ENCODE measurements at places on chromosomes 16 and 17.

DNA sequence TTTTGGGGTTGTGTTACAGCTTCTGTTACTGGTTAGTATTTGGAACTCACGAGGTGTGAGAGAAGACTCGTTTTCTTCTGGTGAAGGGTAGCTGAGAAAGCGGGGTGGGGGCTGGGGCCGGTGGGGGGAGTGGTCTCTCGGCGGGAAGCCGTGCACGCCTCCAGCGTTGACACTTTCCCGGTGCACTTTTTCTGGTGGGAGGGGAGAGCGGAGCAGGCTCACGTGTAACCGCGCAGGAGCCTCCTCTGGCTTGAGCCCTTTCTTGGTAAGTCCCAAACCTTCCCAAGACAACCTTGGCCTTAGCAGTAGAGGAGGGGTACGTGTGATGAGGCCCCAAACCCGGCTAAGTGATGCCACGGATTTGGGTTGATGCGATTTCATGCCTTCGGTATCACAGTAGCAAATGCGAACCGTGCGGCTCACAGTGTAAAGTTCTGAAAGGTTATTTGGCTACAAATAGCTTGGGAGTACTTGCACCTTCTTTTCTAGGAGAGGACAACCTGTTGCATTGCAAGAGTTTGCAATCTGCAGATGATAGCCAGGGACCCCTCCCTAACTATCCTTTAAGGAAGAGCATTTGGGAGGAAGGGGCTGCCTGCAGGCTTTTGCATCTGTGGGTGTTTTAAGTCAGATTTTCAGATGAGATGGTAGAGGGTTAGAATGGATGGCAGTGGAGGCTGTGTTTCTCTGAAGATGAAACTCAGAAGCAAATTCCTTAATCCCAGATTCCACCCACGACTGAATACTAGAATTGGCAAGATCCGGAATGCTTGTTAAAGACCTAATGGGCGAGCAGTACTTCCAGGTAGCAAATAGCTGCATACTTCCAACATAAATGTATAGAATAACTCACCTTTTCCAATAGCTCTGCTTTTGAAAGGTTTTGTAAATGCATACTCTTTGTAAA, 1.5 kb downstream of the HLF start:
- DNase-seq: no peak

DNA sequence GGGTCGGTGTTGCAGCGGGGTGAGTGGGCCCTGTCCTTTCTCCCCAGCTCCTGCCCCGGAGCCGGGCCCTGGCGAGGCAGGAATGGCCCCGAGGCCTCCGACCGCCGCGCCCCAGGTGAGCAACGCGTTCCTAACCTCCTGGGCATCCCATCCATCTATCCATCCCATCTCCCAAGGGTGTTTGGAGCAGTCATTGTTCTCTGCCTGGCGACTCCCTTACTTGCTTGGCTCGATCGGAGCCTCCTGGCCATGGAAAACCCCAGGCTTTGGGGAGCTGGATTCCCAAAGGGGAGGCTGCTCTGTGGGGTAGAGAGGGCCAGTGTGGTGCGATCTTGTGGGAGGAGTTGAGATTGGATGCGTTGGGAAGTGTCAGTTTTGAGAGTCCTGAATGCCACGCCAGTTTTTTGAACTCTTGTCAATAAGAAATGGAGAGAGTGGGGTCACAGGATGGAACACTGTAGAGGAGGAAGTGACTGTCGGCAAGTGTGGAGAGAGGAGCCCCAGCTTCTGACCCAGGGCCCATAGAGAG, 684 bp downstream of the ZFP90 start:
- no peak for DNase-seq

DNA sequence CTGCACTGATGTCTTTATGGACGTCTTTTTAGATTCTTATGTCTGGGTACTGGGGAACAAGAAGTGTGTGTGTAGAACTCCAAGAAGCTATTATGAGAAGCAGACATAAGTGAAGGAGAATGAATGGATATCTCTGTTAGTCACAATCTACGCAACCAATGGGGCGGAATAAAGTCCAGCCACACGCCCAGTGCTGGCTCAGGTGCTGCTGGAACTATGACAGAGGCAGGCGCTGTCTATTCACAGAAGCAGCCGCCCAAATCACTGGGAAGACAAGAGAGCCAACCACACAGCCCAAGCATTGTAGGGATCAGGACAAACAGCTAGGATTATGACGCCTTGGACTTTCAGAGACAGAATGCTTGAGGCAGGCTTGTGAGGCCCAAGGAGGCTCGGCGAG, 43.9 kb upstream of the ICAM2 start:
- no peak for DNase-seq

- DNase-seq: no peak
These were observed 287.1 kb upstream of the ASIC2 start for GRCh38 chr17:33580215-33580614.

GRCh38 chr17:6455321-6455705, 11.1 kb downstream of the PIMREG start:
- no peak for DNase-seq

- no peak for DNase-seq
These were observed 10.3 kb downstream of the MYBBP1A start for GRCh38 chr17:4544951-4545216.

DNA sequence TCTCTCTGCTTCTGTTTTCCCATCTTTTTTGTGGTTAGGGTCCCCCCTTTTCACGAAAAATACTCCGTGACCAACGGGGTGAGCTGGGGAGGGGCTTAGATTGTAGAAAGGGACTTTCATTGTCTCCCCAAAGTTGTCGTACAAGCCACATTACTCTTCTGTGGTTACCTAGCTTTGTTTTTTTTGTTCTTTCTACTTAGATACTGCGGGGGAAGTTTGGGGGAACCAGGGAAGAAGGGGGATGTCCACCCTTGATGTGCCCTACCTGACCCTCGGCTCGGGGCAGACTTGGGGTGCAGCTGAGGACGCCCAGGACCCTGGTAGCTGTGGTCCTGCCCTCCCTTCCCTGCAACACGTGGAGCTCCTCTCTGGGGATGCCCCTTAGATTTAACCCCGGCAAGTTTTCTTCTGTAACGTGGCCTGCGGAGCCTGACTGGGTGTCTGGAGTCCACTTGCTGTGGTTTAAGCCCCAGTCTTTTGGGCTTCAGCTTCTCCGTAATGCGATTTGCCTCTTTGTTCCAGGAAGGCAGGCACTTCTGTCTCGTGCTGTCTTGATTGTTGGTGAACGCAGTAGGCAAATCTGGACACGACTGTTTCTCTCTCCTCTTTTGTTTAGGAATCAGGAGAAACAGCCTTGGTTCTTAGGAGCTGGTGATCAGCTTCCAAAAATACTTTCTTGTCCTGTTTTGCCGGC, 892 bp downstream of the ABCC1 start:
- DNase-seq: peak; percentile 43

- no peak for DNase-seq
These were observed 377 bp upstream of the CRHR1 start for GRCh38 chr17:45783593-45784292.
